Chondrocyte (in vitro differentiated cells): ENCODE measurements at places on chromosomes 3 and 15.

DNA sequence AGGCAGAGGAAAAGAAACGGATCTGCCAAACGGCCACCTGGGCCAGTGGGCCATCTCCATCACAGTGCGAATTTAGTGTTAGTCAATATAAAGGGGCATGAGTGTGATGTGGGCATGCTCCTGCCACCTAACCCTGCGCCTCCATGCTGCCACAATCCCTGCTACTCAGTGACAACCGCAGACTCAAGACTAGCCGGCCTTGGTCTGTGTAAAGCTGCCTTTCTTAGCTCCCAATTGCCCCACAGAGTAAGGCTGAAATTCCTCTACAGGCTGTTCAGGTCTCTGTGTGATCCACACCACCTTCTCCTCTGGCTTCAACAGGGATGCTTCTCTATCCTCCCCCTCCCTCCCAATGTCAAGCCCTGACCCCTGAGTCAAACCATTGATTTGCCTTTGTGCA is 269.7 kb downstream of the XXYLT1 start:
- DNase-seq, result no peak

DNA sequence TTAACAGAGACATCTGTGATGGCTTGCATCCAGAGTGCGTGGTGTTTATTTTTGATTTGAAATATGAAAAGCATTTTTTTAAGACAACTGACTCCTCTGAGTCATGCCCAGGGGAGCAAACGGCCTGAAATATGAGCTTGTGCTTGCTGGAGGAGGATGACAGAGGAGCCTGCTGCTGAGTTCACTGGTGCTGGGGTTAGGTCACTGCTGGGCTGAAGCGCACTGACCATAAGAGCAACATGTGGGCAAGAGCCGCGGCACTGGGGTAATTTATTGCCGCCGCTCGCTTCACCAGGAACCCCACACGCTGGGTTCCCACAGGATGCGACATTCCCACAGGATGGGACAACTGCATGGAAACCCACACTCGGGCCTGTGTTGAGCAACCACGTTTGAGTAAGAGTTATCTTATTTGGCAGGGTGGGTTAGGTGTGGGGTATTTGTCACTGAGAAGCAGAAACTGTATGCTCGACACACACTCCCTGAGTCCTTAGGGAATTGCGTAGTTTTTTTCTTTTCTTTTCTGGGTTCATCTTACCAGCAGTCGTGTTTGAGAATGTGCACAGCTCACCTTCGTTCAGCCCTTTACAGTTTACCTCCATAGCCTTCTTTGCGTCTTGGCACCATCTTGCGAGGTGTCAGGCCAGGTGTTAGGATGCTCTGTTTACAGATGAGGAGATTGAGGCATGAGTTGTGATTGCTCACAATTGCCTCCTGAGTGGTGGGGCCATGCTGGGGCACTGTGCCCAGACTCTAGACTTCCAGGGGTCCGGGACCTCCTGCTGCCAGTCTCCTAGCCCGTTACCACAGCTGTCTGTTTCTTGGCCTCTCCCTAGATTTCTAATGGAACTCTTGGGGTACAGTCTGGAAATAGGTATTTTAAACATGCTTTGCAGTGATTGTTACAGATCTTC is 60.4 kb downstream of the SMAD3 start:
- DNase-seq, result no peak

- no peak for DNase-seq
Observed at GRCh38 chr15:63348392-63348791, 33.3 kb downstream of the CA12 start.

- DNase-seq, result no peak
Observed at GRCh38 chr15:68426116-68426515, 5.8 kb downstream of the ITGA11 start.

DNA sequence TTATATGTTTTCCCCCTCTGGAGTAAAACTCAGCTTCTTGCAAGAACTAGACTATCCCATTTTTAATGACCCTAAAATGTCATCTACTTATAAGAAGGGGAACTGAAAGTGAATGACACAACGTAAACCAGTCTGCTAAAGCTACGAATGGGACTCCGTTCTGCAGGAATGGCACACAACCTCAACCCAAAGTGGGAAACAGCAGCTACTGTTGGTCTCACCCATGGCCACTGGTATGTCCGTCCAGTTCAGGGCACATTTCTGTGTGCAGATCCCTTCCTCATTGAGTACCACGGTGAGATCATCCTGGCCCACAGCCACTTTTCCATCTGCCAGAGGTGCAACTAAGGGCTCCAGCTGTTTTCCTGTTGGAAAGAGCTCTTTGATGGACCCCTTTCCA is 23.8 kb downstream of the VPS39 start:
- no peak for DNase-seq
